NCI-H1092 (cell line): ENCODE measurements at places on chromosomes 12 and 14.
A peak's percentile ranks its signal among the peaks of the same experiment; 100 is the strongest.

DNA sequence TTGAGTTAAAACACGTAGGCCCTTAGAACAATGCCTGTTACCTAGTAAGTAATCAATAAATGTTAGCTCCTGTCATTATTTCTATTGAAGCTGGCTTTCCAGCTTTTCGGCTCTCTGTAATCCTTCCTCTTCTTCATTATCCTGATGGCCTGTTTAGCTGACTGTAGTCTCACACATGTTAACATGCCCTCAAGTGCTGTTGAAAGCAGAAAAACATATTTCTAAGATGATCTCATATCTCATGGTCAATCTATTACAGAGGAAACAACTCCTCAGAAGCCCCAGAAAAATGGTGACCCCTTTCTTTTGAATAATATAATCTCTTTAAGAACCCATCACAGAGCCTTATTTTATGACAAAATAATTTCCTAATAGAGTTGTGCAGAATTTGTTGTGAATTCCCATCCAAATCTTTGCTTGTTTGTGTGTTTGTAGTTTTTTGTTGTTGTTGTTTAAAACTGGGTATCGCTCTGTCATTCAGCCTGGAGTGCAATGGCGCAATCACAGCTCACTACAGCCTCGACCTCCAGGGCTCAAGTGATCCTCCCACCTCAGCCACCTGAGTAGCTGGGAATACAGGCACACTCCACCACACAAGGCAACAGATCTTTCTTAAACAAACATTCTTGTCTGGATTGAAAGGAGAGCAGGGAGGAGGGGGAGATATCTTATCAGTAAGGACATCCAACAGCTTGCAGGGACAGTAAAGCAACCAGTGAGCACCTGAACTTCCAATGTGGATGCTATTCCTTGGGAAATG is 242.5 kb upstream of the CAND1 start:
- DNase-seq: no peak

DNA sequence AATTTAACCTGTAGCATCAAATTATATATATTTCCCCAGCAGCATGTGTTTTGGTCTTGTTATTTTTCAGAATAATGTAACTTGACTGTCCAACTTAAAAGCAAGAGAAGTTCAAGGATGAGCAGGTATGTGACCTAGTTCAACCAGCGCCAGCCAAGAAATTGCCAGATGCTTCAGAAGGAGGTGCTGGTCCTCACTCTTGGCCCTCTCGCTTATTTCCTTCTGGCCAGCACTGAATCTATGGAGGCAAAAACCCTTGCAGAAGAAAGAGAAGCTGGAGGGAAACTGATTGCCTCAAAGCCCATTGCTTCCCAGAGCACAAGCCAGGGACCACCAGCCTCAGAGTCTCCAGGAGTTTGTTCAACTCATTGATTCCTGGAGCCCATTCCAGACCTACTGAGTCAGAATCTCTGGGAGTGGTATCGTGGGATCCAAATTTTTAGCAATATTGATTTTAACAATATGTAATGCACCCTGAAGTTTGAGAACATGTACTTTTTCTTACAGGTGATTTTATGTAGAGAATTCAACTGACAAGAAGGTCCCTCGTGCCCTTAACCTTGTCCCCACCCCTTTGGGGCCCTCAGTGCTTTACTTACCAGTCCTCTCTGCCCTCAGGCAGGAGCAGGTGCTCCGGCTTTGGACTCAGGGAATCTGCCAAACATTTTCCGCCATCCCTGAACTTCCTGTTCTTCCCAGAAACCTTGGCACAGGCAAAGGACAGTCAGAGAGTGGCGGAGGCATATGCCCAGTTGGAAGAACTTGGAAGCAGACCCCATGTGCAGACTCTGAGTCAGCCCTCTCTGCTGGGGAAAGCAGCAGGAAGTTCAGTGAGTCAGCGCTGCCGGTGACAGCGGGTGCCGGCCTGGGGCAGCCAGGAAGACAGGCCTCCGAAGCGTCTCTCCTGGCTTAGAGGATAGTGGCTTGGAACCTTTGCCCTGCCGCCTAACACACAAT is 10.4 kb downstream of the BEST3 start:
- DNase-seq: no peak

DNA sequence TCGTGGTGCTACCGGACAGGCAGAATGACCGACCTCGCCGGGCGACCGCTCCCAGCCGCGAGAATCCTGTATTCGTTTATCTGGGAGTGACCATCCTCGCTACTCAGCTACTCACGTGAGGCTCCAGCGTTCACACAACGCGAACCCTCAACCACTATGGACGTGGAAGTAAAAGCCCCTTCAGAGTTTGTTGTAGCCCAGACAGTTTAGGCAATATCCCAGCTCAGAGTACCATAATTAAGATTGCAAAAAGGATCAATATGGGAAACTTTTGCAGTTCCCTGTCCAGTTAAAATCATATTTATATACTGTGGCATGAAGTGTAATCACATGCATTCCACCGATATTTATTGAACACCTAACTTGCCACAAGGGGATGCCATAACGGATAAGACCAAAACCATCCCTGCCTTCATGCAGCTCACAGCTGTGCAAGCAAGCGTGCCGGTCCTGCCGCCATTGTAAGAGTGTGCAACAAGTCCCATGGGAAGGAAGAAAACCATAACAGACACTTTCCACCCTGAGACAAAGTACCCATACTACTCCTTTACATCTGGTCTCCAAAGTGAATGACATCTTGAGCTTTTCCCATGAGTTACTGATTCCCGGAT is 938 bp upstream of the MAX start:
- DNase-seq: no peak

DNA sequence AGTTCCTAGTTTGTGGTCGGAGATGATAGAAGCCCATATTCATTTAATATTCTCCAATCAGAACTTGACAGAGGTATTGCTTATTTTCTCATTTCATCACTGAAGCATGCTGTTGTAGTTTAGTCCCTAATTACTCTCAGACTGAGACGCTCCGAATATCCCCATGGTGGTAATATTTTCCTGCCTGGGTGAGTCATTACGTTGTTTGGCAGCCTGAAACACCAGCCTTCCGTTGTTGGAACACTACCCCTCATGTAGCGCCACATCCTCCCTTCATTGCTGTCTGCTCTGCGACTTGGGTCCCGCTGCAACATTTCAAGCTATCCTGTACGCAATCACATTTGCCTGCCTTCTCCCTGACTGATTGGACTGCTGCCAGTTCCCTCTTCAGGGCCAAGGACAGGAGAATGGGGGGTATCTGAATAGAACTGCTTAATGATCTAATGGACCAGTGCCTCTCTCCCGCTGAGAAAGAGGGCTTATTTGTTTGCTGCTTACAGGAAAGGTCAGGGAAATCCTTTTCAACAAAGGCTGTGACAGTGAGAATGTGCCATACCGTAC is 369.1 kb downstream of the NPAS3 start:
- peak; percentile 97 for DNase-seq

DNA sequence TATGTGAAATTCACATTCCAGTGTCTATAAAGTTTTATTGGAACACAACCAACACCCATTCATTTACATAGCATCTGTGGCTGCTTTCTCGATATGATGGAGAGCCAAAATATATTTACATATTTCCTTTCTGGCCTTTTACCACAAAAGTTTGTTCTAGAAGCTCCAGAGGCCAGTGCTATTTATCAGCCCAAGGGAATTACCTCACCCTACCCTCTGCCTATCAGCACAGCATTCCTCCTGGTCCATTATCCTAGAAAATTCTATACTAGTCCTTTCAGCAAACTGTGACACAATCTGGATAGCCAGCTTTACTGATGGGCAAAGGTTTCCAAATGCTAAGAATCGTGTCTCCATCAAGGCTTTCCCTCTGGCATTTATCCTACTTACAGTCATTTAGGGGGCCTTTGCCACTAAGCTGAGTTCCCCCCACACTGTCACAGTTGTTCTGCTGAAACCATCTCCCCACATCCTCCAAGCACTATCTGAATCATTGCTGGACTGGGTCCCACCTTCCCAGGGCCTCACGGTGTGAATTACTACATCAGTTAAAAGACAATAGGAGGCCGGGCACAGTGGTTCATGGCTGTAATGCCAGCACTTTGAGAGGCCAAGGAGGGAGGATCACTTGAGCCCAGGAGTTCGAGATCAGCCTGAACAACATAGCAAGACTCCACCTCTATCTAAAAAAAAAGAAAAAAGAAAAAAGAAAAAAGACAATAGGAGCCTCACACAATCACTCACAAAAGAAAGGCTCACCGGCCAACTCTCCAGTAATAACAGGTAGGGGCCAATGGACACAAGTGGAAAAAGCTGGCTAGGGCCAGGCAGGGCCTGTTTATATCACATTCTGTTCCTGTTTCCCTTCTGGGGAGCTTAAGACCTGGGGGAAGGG is 12.1 kb downstream of the SYNE3 start:
- no peak for DNase-seq

DNA sequence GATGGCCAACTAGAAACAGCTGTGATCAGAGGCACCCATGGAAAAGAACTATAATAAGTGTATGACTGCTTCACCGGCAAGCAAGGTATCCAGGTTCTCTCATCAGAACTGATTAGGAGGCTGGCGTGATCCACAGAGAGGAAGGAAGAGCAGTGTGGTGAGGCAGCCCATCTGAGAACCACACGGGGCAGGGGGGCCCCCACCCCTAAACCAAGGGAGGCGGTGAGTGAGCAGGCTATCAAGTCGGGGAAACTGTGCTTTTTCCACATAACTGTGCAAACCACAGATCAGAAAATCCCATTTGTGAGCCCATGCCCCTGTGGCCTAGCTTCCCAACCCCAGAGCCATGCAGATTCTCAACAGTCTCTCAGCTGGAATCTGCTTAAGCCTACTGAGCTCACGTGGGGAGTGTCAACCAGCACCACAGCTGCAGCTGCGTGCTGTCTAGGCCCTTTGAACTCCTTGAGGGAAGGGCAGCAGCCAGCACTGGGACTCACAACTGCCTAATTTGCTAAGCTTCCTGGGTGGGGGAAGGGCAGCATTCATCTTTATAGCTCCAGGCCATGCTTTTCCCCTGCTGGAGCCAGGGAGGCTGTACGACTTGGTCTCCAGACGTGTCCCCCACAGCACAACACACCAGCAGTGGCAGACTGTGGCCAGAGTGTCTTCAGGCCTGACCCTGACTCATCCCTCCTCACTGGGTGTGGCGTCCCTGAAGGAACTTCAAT is 444.4 kb upstream of the ATP2B1 start:
- DNase-seq: no peak

DNA sequence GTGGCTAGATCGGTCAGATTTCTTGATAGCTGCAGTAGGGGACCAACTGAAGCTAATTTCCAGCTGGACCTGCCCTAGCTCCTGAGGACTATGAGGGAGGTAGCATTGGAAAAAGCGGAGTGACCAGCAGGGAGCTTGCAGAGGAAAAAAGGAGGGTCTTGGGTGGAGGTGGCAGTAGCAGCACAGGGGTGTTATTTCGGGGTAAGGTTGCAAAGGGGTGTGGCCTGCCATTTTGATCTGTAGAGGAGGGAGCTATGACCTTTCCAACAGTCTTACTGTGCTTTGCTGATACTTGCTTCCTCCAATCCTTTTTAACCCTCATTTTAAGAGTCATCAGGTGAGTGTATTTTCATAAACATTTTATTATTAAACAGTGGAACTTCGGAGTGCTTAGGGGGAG is 83.8 kb upstream of the NRXN3 start:
- DNase-seq: no peak

- no peak for DNase-seq
Measured at GRCh38 chr12:87430444-87430843, 598.8 kb downstream of the C12orf50 start.

- DNase-seq: no peak
Measured at GRCh38 chr12:24697769-24698168, 251.1 kb downstream of the BCAT1 start.

GRCh38 chr12:5114436-5114835 is 70.8 kb downstream of the KCNA5 start:
- no peak for DNase-seq

DNA sequence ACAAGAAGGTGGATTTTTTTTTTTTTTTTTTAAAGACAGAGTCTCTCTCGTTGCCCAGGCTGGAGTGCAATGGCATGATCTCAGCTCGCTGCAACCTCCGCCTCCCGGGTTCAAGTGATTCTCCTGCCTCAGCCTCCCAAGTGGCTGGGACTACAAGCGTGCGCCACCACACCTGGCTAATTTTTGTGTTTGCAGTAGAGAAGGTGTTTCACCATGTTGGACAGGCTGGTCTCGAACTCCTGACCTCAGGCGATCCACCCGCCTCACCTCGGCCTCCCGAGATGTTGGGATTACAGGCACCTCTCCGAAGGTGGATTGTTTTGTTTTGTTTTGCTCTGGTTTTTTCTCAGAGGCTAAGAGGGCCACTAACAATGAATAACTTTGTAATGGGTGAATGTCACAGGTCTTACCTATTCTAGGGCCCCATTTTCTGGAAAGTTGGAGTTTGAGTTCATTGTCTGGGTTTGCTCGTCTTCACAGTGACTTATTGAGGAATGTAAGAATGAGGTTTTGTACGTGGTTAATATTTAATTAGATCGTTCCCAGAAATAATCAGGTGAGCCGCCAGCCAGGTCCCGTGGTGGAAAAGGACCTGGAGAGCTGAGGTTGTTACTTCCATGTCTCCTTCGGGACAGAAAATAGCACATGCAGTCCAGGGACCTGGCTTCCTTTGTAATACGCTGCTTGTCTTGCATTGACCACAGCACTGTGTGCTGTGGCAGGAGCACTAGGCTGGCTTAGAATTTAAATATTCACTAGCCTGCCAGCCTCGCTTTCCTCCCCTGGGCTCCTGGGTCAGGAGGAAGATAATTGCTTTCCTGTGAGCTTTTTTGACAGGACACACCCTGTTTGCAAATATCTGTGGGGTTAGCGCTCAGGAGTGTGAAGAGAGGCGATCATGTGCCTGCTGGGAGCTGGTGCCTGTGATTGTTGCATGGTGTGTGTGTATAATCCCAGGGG is 2.3 kb downstream of the HIP1R start:
- no peak for DNase-seq

GRCh38 chr12:130689408-130690405 is 26.4 kb downstream of the RIMBP2 start:
- no peak for DNase-seq

DNA sequence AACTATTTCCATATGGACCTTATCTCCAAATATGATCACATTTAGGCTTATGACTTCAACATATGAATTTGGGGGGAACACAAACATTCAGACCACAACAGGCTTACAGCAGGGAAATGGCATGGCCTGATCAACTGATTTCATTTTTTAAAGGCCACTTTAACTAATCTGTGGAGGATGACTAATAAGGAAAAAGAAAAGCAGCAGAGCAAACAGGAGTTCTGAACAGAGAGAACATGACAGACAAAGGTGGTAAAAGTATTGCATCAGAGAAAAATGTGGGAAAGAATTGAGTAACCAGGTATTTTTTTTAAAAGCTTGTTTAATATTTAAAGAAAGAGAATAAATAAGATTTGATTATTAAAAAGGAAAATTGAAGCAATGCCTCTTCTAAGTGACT is 366.1 kb upstream of the TMPO start:
- DNase-seq: no peak

GRCh38 chr12:57456145-57456700 is 1.1 kb downstream of the INHBE start:
- no peak for DNase-seq

GRCh38 chr12:132620113-132620898 is 1.7 kb downstream of the P2RX2 start:
- no peak for DNase-seq

- no peak for DNase-seq
Measured at GRCh38 chr14:95695913-95696312, 9.7 kb downstream of the TCL1B start.
